ENCODE measurements at places on chromosomes 5 and 9.
A peak's percentile ranks its signal among the peaks of the same experiment; 100 is the strongest.

GRCh38 chr9:102700936-102701335 is 294.2 kb upstream of the CYLC2 start:
- no peak for DNase-seq

DNA sequence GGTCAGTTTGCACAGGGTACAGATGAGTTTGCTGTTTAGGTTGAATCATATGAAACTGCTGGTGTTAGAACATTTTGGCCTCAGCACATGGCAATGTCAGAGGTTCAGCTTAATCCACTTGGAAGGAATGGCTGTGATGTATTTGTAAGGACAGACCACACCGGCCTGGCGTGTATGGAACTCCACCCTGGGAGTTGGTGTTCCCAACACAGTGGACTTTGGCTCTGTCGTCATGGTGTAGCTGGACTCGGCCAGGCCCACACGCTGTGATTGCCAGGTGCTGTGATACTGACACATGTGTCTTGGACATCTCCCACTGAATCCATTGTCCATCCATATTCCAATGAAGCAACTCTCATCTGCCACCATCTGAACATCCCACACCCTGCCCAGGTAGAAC is 90.3 kb downstream of the ZNF618 start:
- no peak for DNase-seq

DNA sequence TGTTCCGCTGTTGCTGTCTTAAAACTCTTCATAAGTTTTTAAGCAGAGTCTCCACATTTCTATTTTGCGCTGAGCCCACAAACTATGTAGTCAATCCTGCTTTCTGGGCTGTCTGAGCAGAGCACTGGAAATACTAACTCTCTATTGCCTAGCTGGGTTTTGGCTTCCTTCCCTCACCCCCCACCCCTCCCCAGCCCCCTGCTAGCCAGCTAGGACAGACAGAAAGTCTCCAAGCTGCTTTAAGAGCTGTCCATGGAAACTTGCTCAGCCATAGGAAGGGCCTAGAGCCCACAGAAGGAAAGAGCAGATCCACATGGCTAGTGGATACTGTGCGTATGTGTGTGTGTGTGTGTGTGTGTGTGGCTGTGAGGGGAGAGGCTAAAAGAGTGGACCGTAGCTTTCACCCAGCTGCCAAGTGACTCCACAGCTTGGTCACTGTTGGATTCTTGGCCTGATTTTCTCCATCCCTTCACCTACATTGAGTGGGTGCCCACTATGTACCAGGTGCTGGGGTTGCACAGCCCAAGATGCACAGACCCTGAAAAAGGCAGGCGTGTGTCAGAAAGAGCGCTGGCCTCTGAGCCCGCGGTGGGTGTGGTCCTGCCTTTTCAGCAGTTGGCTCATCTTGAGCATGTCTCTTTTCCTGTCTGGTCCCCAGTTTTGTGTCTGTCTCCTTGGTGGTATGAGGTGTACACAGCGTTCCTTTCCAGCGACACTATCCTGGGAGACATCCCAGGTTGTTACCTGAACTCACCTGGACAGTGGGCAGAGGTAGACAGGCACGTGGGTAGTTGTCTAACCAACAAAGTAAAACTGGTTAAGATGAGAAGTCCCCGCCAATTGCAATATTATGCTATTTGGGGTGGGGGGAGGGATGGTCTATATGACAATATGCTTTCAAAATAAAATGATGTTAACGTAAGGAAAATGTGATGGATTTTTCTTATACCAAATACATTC is 5.4 kb upstream of the NKX2-5 start:
- no peak for DNase-seq

- no peak for DNase-seq
Measured at GRCh38 chr9:124788542-124789217, 11.7 kb downstream of the OLFML2A start.

DNA sequence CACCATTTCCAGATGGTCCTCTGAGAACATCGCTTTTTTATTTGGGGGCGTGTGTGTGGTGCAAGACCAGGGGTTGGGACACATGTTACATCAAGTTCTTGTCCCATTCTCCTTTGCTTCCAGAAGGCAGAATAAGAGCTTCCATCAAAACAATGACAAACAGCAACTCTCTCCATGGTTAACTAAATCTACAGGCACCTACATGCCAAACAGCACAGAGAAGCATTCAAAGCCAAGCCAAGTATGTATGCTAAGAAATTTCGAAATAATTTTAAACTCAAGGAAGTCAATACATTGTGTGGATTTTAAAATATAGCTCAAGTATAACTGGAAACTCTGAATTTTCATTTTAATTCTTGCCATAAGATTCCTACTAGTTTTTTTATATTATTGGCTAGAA is 105.6 kb downstream of the SEC61B start:
- DNase-seq, result no peak

GRCh38 chr9:35406183-35406959 is 83.5 kb upstream of the RUSC2 start:
- DNase-seq, result peak; percentile 44

- DNase-seq, result no peak
Measured at GRCh38 chr5:169367861-169368260, 66.9 kb upstream of the SLIT3 start.
